ENCODE measurements at places on chromosomes 5 and 9. TPM values are rescaled to one million over a fixed set of nuclear protein-coding genes. Genes with fewer than 3 reads are reported as not detected.
A peak's percentile ranks its signal among the peaks of the same experiment; 100 is the strongest.

GRCh38 chr9:38423273-38423972 is 831 bp downstream of the IGFBPL1 start:
- no peaks in the 10 kb centered on the region for H3K27me3 ChIP-seq
- DNase-seq = no peak
- peak overlapping the region; percentile 56 for H3K4me3 ChIP-seq
- H3K36me3 ChIP-seq = no peaks in the 10 kb centered on the region

DNA sequence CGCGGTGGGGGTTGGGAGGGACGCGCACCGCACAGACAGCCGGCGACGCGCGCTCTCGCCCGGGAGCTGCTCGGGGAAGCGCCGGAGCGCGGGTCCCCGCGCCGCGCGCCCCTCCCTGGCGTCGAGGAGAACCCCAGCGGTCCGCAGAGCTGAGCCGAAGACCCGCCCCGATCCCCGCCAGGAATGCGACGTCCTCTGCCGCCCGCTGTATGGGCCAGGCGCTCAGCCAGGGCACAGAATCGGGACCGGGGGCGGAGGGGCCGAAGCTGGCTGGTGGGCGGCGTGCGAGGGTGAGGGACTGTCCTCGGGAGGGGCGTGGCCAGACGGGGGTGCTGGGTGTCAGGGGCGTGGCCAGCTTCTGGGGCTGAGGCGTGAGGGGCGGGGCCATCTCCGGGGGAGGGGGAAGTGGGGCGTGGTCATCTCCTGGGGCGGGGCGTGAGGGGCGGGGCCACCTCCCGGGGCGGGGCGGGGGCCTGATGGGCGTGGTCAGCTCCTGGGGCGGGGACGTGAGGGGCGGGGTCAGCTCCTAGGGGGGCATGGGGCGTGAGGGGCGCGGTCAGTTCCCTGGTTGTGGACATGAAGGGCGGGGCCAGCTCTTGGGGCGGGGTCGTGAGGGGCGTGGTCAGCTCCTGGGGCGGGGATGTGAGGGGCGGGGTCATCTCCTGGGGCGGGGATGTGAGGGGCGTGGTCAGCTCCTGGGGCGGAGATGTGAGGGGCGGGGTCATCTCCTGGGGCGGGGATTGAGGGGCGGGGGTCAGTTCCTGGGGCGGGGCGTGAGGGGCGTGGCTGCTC is 965 bp downstream of the PTGDS start:
- H3K4me3 ChIP-seq = peak overlapping the region; percentile 80
- DNase-seq = peak; percentile 95
- no peaks in the 10 kb centered on the region for H3K36me3 ChIP-seq

Gene DAPK1
- 74.6 TPM for total RNA-seq

DNA sequence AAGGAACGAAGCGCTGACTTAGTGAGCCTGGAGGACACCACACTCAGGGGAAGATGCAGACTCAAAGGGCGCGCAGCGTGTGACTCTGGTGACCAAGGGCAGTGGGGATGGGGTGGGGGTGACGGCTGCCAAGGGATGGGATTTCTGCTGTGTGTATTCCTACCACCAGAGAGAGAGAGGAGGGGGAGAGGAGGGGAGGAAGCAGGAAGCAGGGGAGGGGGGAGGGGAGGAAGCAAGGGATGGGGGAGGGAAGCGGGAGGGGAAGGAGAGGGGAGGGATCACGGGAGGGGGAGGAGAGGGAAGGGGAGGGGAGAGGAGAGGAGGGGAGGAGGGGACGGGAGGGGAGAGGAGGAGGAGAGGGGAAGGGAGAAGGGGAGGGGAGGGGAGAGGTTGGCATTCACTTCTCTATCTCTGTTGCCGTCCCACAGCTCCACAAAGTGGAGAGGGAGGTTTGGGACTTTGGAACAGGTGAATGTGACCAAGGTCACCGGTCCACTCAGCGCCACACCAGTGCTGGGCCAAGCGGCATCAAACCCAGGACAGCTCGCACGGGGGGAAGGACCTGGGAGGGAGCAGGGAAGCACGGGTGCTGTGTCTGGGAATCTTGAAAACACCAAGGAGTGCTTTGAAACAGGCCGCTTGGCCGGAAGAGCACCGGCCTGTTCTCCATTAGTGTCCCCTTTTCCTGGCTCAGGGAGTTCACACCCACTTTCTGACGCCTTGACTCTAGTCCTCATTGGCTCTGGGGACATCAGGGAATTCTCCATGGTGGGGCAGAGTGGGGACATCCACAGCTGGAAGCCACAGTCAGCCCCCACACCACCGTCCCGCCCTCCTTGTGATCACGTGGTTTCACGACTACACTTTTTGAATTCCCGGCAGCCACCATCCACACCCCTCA is 77.4 kb downstream of the VAV2 start:
- H3K36me3 ChIP-seq = no peaks in the 10 kb centered on the region
- H3K4me1 ChIP-seq = no peaks in the 10 kb centered on the region
- no peaks in the 10 kb centered on the region for H3K27me3 ChIP-seq
- H3K4me3 ChIP-seq = no peak overlapping the region

Gene ANKDD1B
- total RNA-seq = 1.3 TPM

DNA sequence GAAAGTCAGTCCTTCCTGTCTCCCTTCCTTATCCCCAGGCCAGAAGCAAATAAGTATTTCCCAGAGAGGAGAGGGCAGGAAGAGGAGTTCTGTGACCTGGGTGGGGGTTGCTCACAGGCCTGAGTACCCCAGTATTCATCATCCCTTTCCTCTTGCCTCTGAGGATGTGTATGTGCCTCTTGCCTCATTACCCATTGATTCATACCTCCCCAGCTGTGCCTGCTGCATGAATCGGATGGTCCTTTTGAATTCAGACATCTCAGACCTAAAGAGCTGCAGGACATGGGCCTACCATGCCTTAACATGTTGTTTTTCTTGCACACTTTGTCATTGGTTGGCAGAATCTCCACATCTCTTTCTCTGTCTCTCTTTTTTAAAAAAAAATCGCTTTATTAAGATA is 112.8 kb upstream of the SHB start:
- no peaks in the 10 kb centered on the region for H3K36me3 ChIP-seq
- H3K4me1 ChIP-seq = no peaks in the 10 kb centered on the region
- H3K4me3 ChIP-seq = no peak overlapping the region
- H3K27me3 ChIP-seq = no peaks in the 10 kb centered on the region
- H3K27ac ChIP-seq = no peak overlapping the region

GRCh38 chr9:106958955-106959657 is 96.1 kb downstream of the ZNF462 start:
- no peaks in the 10 kb centered on the region for H3K27me3 ChIP-seq
- H3K27ac ChIP-seq = no peak overlapping the region
- H3K4me3 ChIP-seq = no peak overlapping the region
- no peaks in the 10 kb centered on the region for H3K36me3 ChIP-seq
- H3K4me1 ChIP-seq = no peaks in the 10 kb centered on the region
- no peak for DNase-seq

- no peaks in the 10 kb centered on the region for H3K4me1 ChIP-seq
- H3K4me3 ChIP-seq = no peak overlapping the region
- H3K27me3 ChIP-seq = no peaks in the 10 kb centered on the region
- H3K36me3 ChIP-seq = no peaks in the 10 kb centered on the region
Measured at GRCh38 chr9:24189986-24190385, 355.7 kb downstream of the IZUMO3 start.

Gene IL9
- not detected for total RNA-seq

Gene RIC1
- total RNA-seq = 44.0 TPM
